ENCODE measurements at places on chromosomes 4 and X.

GRCh38 chr4:146521541-146522097, at the start of gene SLC10A7:
Gene SLC10A7 (minus strand): TSS chr4:146521940. CDS start chr4:146521717, 223 bp downstream.
- peak; percentile 73 for DNase-seq

- DNase-seq = no peak
Observed at GRCh38 chr4:77308843-77309242, 151.8 kb downstream of the CCNG2 start.

DNA sequence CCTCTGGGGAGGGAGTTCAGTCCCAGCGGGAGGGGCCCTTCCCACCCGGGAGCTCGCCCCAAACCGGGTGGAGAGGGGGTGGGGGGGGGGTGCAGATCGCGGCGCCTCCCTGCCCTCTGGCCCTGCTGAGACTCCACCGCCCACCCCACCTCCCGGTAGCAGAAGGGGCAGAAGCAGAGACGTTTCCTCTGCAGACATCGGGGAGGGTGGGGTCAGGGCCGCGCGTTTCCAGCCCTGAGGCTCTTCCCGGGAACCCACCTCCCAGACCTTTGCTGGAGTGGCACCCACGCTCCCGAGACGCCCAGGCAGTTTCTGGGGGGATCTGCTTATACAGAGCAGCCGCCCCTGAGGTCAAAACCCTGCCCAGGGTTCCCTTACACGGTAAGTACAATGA, 30.2 kb downstream of the CPLX1 start:
- no peak for DNase-seq

GRCh38 chr4:71430609-71431008, 91.8 kb downstream of the SLC4A4 start:
- DNase-seq = no peak

GRCh38 chr4:158786955-158787354, 18.1 kb downstream of the FNIP2 start:
- no peak for DNase-seq

DNA sequence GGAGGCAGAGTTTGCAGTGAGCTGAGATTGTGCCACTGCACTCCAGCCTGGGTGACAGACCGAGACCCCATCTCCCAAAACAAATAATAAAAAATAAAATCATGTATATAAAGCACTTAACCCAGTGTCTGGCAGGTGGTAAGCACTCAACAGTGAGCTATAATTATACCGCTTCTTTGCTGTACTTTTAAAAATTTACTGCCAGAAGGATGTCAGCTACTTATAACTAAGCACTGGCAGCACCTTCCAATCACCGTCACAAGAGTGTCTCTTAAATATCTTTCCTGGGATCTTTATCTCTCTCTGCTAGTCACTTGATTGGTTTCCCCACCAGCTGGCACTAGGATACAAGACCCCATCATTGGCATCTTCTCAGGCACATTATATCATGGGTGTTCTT, 53.9 kb upstream of the DAPP1 start:
- no peak for DNase-seq

DNA sequence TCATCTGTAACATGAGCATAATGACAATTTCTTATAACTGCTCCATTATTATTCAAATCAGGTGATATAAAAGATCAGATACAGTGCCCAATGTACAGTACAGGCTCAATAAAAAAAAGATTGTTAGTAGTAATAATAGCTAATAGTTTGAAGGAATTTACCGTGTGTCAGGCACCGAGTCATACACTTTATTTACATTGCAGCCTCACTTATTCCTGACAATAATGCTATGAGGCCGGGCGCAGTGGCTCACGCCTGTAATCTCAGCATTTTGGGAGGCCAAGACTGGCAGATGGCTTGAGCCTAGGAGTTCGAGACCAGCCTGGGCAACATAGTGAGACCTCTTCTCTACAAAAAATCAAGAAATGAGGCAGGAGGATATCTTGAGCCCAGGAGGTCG, 10.1 kb upstream of the MAP7D3 start:
- no peak for DNase-seq

- DNase-seq = no peak
Observed at GRCh38 chrX:40150503-40150902, 52.7 kb upstream of the BCOR start.

GRCh38 chr4:104881136-104881886, 265.4 kb upstream of the TET2 start:
- DNase-seq = no peak

DNA sequence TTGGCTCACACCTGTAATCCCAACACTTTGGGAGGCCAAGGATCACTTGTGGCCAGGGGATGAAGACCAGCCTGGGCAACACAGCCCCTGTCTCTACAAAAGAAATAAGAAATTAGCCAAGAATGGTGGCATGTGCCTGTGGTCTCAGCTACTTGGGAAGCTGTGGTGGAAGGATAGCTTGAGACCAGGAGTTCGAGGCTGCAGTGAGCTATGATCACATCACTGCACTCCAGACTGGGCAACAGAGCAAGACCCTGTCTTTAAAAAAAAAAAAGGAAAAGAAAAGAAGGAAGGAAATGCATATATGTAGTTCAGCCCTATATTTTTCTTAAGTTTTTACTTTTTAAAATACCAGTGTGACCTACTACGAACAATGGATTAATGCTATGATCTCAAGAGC, 15.1 kb downstream of the PRSS48 start:
- no peak for DNase-seq

- DNase-seq = no peak
Observed at GRCh38 chr4:1570291-1571164, 113.6 kb downstream of the FAM53A start.

GRCh38 chr4:158159718-158160094, 13.1 kb downstream of the GASK1B start:
- no peak for DNase-seq

DNA sequence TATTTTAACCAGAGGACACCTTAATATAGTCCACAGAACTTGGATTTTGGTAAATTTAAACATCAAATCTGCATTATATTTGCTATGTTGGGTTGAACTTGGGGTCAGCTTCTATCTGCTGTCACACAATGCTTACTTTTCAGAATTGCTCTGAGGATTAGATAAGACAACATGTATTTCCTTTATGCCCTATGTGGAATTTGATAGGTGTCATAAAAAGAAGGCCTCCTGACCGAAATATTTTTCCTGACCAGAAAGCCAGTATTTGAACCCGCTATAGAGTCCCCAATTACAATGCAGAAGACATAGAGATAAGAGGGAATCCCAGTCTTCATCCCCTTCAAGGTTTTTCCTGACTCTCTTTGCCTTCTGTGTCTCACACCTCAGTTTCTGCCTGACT, 4.1 kb downstream of the MTTP start:
- DNase-seq = no peak

GRCh38 chrX:13449441-13449840, 120.0 kb upstream of the EGFL6 start:
- DNase-seq = no peak

DNA sequence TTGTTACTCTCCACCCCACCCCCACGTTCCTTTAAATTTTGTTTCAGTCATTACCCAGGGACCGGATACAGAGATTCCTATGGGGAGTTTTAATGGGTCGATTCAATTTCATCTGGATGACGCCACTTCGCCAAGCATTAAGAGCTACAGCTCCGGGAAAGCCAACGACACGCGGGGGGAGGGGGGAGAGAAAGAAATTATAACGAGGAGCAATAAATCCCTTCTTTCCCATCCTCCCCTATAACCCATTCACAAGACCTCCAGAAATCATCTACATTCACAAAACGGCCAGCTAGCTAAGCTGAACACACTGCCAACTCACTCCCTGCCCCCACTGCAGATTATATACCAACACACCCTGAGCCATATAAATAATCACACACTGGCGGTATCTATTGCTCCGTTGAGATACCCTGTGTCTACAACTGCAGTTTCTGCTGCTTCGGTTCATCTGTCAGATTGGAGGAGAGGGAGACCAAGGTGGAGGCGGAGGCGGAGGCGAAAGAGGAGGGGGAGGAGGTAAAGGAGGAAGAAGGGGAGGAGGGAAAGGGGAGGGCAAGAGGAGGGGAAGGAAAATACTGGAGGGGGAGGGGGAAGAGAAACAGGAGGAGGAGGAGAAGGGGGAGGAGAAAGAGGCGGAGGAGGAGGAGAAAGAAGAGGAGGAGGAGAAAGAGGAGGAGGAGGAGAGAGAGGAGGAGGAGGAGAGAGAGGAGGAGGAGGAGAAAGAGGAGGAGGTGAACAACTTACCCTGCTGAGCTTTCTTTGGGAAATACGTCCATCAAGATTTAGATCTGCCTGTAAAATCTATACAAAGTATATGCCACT, 113.9 kb upstream of the VAMP7 start:
- no peak for DNase-seq

GRCh38 chr4:152979731-152980330, 43.7 kb downstream of the FHDC1 start:
- no peak for DNase-seq

DNA sequence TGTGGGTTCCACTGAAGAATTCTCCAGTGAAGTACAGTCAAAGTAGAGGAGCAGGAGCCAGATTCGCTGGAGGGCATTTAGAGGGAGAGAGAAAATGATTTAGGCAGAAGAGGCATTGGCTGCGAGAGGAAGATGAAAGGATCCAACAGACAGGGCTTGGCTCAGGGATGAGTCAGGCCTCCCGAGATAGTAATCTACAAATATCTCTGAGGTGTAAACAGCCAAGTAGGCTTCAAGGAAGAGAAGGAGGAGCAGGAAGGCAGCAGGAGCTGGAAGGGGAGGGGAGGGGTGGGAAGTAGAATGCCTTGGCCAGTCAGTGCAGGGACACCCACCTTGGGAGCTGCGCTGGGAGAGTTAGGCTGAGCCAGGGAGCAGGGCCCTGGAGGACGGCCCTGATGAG, 55.5 kb downstream of the PJA1 start:
- DNase-seq = no peak

DNA sequence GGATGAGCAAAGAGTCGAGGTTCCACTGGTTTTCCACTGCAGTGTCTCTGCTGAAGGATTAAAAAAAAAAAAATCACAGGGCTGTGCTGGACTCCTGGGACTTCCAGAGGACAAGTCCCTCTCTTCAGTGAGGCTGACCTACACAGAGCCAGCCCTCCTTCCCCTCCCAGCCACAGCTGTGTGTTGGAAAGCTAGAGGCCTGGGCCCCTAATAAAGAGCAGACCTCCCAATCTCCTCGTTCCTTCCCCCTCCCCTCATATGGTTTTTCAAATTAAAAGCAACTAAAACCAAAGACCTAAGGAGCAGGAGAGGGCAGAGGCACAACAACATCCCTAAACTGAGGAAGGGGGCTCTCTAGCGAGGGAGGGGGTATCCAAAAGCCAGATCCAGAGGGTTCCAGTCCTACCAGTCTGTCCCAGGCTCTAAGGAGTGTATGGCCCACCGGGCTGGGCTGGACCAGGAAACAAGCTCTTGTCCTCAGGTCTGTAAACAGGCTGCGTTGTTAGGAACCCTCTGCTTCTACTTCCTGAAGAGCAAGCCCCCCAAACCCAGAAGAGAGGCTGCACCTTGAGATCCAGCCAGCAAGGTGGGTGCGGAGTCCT, 4.0 kb upstream of the PDGFRA start:
- DNase-seq = no peak

DNA sequence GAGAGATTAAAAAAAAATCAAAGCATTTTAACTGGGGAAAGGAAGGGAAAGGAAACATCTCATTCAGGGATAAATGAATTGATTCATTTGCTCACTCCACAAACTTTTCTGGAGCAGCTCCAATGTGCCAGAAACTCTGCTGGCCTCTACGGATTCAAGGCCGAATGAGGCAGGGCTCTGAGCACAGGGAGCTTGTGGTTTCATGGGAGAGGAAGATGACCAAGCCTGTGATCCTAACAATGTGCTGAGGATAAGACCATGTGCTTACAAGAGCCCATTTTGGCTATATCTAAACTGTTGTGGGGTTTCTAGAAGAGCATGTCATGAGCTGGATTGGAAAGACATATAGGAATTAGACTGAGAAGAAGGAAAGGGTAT, 137.5 kb downstream of the ZNF674 start:
- no peak for DNase-seq

- no peak for DNase-seq
Observed at GRCh38 chr4:1379351-1379781, 26.9 kb downstream of the NKX1-1 start.

DNA sequence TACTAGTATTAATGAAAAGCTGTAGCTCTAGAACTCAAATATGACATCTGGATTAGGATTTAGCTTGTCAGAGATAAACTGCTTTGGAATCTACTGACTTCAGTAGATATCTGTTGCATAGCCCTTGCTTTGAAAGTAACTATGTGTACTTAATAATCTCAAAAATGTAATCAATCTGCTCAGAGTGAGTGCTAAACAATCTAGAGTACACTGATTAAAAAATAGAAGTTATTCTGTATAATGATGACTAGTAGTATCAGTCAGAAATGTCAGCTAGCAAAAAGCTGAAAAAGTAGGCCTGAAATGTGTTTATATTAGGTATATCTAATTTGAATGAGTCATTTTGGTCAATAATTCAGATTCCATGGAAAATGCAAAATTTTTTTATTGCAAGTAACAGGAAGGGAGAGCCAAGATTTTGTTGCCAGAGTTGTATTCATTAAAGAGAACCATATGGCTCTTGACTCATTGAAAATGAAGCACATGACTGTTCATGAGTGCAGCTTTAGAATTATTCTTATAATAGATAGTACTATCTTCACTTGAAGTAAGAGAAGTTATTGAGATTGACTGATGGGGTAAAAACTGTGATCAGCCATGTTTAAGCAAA, 20.0 kb downstream of the CLCN3 start:
- no peak for DNase-seq
